ENCODE measurements at places on chromosomes 2 and 18.

GRCh38 chr18:36396190-36396589 is 98.7 kb downstream of the FHOD3 start:
- no peak for DNase-seq

- DNase-seq: no peak
Measured at GRCh38 chr2:188835006-188835405, 139.2 kb upstream of the COL3A1 start.

- DNase-seq: no peak
Measured at GRCh38 chr2:157231476-157231875, 26.0 kb upstream of the GALNT5 start.

- DNase-seq: no peak
Measured at GRCh38 chr18:34457761-34458160, 233.0 kb upstream of the NOL4 start.

GRCh38 chr18:53784253-53784652 is 440.2 kb downstream of the MBD2 start:
- no peak for DNase-seq

DNA sequence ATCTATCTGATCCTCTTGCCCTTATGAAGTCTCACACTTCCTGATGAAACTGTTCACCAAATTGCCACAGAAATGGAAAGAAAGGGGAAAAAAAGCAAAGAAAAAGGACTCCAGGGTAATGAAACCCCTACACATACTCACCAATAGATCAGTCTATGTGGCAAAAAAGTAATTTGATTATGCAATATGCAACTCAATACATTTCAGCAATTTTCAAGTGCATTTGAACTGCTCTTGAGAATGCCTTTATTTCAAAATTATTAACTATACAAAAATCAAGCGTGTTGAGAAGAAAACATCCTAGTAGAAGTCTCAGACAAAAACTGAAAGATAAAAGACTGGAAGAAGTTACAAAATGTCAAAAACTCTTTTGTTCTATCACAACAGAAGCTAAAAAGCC is 32.2 kb upstream of the PTPN4 start:
- no peak for DNase-seq

DNA sequence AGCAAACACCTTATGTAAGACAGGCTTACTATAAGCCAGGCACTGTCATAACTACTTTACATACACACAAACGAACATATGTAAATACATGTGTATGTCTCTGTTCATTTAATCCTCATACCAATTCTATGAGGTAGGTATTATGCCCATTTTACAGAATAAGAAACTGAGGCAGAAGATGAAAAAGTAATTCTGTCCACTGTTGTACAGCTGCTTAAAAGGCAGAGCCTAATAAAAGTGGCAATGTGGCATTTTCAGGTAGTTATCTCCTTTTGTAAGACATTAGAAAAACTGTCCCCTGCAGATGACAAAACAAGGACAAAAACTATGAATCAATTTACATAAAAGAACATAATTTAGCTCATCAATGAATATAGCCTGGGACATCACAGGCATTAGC is 69.9 kb downstream of the PLEKHM3 start:
- DNase-seq: no peak

DNA sequence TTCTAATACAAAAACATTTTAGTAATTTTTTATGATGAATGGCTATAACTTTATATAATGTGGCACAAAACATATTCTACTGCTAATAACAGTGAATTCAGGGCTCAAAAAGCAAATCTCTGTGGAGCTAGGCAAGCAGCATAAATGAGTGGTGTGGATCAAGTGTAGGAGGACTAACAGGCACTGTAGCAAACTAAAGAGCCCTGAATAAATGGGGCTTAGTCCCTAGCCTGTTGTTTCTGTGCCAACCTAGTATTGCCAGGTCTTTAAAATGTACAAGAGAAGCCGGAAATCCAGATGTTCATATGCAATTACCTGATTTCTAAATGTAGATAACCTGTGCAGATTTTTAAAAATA is 18.5 kb downstream of the REL start:
- DNase-seq: no peak

GRCh38 chr18:58966005-58966677 is 101.5 kb downstream of the ZNF532 start:
- no peak for DNase-seq

GRCh38 chr2:113039158-113039557 is 13.5 kb downstream of the IL36B start:
- DNase-seq: no peak

DNA sequence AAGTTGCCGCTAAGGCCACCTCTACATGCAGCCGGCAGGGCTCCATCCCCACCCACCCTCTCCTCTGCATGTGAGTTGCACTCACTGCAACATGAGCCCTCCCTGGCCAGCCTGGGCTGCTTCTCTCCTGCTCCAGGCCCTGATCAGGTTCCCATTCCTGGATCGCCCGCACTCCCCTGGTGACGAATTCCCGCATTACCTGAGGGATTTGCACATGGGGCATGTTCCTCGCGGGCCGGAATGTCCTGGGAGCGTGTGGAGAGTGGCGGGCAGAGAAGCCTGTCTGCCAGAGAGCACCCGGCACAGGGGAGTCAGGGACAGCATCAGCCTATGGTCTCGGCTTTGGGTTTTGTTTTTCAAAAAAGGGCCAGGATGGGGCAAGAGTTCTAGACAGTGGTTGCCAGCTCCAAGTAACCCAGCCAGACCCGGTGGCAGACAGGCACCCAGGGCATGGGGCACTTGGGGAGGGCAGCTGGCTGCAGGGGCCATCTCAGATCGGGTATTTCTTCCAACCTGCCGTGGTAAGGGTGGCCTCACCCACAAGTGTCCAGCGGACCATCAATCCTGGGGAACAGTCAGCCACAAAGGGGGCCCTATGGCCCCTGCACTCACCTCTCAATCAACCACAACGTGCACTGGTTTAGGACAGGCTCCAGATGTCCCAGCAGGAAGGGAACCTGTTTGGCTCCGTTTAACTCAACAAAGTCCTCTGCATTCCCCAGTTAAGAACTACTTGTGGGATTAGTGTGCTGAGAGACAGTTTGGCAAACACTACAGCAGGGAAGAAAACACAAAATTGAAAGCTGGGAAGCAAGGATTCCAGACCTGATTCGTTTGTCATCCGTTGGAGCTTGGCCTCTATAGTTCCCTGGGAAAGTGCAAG is 187.7 kb downstream of the SMAD7 start:
- no peak for DNase-seq

DNA sequence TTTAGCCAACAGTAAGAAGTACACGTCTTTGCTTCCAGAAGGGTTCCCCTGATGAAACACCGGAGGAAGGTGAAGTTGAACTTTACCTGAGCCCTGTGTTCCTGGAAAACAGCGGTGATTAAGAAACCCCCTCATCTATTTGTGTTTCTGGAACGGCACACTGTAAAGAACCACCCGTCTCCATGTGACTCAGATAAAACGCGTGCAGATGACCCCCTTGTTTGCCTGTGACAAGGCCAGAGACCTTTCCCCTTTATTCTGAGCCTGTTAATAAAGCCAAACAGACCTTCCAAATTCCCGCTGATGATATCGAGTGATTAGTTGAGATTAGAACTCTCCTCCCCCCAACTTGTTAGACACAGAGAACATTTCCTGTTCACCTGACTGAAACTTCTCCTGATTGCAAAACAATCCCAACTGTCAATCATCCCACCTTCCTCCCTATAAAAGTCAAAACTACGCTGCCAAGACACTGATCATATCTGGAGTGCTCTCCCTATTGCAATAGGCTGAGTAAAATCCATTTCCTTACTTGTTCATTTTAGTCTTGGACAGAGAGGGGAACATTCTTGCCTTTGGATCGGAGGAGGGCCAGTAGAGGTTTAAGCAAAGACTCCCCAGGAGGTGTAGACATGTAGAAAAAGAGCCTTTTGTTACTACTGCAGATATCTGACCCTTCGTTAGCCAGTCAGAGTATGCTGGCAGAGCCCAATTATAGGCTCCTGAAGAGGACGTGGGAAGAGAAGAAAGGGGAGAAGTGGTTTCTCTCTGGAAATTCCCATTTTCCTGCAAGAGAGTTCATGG is 914 bp upstream of the IWS1 start:
- no peak for DNase-seq

GRCh38 chr2:66721776-66722175 is 286.9 kb downstream of the MEIS1 start:
- DNase-seq: no peak
